Amniotic epithelial cell (primary cell): ENCODE measurements at places on chromosomes 1 and 21.
A peak's percentile ranks its signal among the peaks of the same experiment; 100 is the strongest.

DNA sequence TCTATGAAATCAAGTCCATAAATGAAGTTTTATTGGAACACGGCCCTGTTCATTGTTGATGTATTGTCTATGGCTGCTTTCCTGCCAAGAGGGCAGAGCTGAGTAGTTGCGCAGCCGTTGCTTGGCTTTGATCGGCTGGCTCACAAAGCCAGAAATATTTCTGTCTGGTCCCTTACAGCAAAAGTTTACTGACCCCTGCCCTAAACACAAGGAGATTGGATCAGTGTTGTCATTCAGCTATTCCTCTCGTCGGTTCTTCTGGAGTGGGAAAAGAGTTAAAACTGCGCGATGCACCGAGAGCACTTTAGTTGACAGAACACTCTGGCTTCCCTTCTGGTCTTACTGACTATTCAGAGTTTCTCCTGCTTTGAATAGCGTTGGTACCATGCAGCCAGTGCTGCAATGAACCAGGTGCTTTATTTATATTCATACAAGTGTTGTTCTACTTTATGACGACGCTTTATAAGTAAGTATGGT lies 868 bp downstream of the ZBTB40 start:
- DNase-seq: peak; percentile 47

DNA sequence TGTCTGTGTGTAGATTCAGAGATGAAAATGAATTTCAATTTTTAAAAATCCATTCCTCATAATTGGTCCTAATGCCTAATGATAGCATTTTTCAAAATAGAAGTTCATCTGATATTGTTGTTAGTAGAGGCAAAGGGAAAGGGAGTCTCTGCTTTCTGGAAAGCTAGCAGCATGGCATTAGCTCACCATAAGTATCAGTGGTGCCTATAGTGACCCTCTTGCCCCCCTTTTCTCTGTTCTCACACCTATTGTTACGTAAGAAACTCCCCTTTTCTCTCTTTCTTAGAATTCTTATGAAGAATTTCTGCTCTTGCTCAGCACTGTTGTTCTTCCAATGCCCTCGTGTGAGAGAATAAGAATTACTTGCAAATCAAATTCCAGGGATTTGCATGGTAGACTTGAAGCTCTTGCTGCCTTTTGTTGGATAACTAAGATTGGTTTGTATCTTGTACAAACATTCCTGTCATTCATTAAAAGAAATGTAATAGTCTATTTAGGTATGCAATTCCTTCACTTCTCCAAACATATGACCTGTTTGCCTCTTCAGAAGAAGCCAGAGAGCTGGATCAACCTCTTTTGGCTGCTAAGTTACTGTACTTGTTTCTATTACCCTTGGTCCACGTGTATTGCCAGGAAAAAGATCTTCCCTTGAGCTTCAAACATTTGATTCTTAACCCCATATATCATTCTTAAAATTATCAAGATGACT lies 69.2 kb upstream of the MAGI3 start:
- DNase-seq: peak; percentile 29

- no peak for DNase-seq
These were observed 82.1 kb downstream of the NENF start for GRCh38 chr1:212514782-212515181.

GRCh38 chr1:36366091-36366661 lies 19.5 kb downstream of the STK40 start:
- DNase-seq: peak; percentile 25

DNA sequence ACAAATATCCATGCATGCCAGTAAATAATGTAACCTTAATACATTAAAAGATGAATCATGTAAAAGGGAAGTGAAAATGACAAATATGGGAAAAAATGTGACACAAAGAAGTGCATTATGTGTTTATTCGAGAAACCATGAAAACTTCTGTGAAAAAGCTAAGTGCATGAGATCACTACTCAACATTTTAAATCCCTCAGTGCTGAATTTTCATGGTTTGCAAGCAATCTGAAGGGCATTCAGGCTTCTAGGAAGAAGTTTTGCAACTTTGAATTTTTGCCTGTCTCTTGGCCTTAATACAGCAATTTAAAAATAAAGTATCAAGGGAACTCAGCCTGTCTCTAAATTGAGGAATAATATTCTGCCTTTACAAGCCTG lies 78.2 kb downstream of the MAP3K7CL start:
- DNase-seq: peak; percentile 90

- peak; percentile 87 for DNase-seq
These were observed 130.4 kb downstream of the SYT2 start for GRCh38 chr1:202579806-202580205.

- peak; percentile 100 for DNase-seq
These were observed 88.0 kb downstream of the HIVEP3 start for GRCh38 chr1:41830726-41831125.

- no peak for DNase-seq
These were observed 394.5 kb downstream of the ADGRL2 start for GRCh38 chr1:82195245-82195644.

GRCh38 chr21:36672737-36673136 lies 26.2 kb upstream of the SIM2 start:
- DNase-seq: no peak

GRCh38 chr1:209766051-209766450 lies 10.2 kb downstream of the TRAF3IP3 start:
- DNase-seq: no peak

DNA sequence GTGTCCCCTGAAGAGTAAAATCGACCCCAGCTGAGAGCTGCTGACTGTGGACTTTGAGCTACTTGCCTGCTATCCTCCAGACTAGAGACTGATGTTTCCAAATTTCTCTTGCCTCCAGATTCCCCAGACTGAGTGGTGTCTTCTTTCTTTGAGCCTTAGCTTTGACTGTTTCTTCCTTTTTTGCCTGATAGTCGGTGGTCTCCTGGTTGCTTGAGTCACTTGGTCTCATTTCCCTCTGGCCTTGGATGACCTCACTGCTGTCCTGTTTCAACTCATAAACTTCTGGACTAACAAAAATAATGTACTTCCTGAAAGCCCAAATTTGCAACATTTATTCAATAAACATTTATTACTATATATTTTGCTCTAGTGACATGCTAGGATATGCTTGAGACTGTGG lies 52.9 kb upstream of the DIPK1A start:
- DNase-seq: peak; percentile 14

- no peak for DNase-seq
These were observed 21.6 kb downstream of the ARMH1 start for GRCh38 chr1:44696101-44696500.

GRCh38 chr1:201013031-201013485 lies 10.5 kb downstream of the KIF21B start:
- DNase-seq: no peak

GRCh38 chr1:244361764-244362473 lies 89.8 kb downstream of the ADSS2 start:
- peak; percentile 56 for DNase-seq

GRCh38 chr1:89149229-89149628 lies 23.3 kb upstream of the GBP2 start:
- DNase-seq: peak; percentile 51

GRCh38 chr21:25790122-25790877 lies 55.5 kb downstream of the GABPA start:
- DNase-seq: peak; percentile 49

DNA sequence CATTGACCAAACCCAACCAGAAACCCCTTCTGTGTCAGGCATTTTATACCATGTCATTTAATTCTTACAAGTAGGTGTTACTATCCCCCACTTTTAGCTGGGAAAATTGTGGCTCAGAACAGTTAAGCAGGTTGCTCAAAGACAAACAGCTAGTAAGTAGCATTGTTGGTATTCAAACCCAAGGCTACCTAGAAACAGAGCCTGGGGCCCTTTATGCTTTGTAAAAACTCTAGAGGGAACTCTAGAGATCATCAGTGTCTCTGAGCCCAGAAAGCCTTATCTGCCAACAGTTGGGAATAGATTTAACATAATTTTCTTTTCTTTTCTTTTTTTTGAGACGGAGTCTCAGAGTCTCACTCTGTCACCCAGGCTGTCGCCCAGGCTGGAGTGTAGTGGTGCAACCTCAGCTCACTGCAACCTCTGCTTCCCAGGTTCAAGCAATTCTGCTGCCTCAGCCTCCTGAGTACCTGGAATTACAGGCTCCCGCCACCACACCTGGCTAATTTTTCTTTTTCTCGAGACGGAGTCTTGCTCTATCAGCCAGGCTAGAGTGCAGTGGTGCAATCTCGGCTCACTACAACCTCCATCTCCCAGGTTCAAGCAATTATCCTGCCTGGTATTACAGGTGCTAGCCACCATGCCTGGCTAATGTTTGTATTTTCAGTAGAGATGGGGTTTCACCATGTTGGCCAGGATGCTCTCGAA lies 48.5 kb upstream of the OSBPL9 start:
- DNase-seq: no peak

- DNase-seq: no peak
These were observed 296.3 kb downstream of the NFIA start for GRCh38 chr1:61378494-61379180.
